ENCODE measurements at places on chromosomes 16 and 17. TPM values are rescaled to one million over a fixed set of nuclear protein-coding genes. Genes with fewer than 3 reads are reported as not detected.
A peak's percentile ranks its signal among the peaks of the same experiment; 100 is the strongest.

DNA sequence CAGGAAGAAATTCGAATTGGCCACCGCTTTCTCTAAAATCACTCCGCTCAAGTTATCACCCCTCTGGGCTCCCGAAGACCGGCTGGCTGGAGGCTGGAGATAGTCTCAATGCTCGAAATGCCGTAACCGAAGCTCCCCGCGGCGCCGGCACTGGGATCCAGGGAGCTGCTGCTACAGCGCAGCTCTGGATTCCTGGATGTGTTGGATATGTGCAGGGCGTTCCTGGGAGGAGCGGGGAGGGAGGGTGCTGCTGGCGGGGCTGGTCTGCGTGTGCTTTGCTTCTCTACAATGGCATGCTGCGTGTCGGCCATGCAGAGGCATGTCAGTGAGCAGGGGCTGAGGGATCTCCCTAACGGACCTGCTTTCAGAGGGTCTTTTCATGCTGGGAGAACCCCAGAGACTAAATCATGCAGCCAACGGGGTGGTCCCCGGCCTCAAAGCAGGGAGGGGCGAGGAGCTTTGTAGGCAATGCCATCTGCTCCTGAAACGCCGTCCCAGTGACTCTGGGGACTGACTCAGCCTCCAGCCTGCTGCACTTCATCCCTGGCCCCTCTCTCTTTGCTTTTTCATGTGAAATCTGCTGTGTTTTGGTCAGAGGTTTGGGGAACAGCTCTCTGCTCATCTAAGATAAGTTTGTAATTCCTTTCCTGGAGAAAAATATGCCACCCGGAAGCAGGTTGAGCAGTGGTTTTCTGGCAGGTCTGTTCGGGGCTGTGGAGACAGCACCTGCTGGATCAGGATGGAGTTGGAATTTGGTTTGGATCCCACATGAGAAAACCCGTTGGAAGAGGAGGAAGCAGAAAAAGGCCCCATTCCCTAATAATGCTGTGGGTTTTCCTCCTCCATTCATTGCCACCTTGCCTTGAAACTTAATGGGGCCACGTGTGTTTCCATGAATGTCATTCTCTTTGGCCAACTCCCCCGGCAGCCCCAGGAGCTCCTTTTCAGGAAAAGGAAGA lies 311.4 kb downstream of the SEC14L1 start:
- DNase-seq: peak; percentile 86

- DNase-seq: no peak
Observed at GRCh38 chr17:20281860-20282259, 185.5 kb downstream of the LGALS9B start.

Gene SLC47A1
- 4.0 TPM for polyA plus RNA-seq

- DNase-seq: no peak
Observed at GRCh38 chr17:69819316-69820087, 255.5 kb upstream of the KCNJ16 start.

- peak; percentile 44 for DNase-seq
Observed at GRCh38 chr17:37490638-37491614, 1.2 kb downstream of the DUSP14 start.

- DNase-seq: peak; percentile 69
Observed at GRCh38 chr16:89170346-89171215, 967 bp upstream of the CDH15 start.
